ENCODE measurements at places on chromosomes 5 and 9.

DNA sequence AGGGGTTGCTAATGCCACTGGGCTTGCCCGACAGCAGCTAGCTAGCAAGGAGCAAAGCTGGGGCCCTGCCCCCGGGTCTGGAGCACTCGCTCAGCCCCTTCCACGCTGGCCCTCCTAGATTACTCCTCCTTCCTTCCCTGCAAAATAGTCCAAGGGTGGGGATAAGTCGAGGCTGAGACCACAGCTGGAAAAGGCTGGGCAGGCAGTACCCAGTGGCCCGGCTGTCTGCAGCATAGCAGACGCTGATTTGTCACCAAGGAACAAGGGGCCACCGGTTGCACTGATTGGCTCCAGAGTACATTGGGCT, 73.9 kb downstream of the ADAMTS2 start:
- no peak for DNase-seq

- no peak for DNase-seq
Observed at GRCh38 chr5:86814315-86814714, 196.6 kb downstream of the COX7C start.

DNA sequence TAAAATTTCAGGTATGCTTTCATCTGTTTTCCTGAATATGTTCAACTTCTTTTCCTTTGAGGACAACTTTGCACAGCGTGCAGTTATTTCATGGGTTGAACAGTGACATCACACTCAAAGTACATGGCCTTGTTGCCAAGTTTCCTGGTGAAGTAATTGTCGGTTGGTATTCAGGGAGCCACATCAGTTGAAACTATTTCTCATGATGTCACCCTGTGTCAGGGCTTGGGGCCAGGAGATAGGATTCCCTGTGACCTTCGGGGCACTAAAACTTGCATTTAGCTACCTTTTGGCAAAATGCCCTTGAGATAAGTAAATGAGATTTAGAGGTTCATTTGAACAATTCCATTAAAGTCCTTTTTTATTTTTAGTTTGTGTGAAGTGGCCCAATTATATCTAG, 383.9 kb downstream of the SH3GL2 start:
- DNase-seq: peak; percentile 1

- no peak for DNase-seq
Observed at GRCh38 chr9:116604251-116604650, 82.9 kb upstream of the TRIM32 start.

GRCh38 chr5:101035425-101035824, 132.3 kb upstream of the ST8SIA4 start:
- DNase-seq: no peak

GRCh38 chr9:107338911-107339659, 56.0 kb downstream of the RAD23B start:
- DNase-seq: no peak

- DNase-seq: peak; percentile 34
Observed at GRCh38 chr5:100430268-100431195, 104.6 kb upstream of the FAM174A start.

DNA sequence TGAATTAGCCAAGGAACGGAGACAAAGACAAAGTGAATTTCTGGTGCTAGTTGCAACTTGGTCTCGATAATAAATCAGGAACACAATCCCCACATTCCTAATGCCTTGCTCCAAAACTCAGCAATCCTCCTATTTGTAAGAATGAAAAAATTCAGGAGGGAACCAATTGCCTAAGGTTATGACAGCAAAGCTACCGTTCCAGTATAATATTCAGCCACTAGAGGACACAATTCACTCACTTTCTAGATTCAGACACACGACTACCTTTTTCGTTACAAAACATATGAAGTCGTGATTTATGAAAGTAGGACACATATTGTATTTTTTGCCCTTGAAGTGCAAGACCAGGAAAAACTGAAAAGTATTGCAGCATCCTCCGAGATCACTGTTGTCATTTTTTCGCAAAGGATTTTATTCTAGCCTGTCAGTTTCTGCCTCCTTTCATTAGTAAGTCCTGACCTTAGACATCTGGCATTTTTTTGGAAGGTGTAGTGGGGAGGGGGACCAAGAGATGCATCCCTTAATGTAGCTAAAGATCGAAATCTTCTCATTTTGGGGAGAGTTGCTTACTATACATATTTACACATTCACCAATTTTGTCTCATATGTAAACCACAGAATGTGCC, 133.1 kb downstream of the DOCK8 start:
- DNase-seq: no peak

GRCh38 chr9:128683340-128684064, 5.5 kb upstream of the SET start:
- DNase-seq: peak; percentile 26

GRCh38 chr5:175243441-175243840, 200.5 kb downstream of the DRD1 start:
- DNase-seq: no peak

- DNase-seq: no peak
Observed at GRCh38 chr9:23117616-23118015, 671.0 kb downstream of the DMRTA1 start.

- no peak for DNase-seq
Observed at GRCh38 chr5:155885199-155885598, 441.8 kb upstream of the SGCD start.

GRCh38 chr9:2418619-2419018, 203.0 kb upstream of the VLDLR start:
- DNase-seq: no peak

Measured in substantia nigra (tissue), 51 donors.